ENCODE measurements at places on chromosomes 5 and 9.
A peak's percentile ranks its signal among the peaks of the same experiment; 100 is the strongest.

- DNase-seq = no peak
These were observed 118.8 kb downstream of the CDC42SE2 start for GRCh38 chr5:131382407-131383395.

- peak; percentile 59 for DNase-seq
These were observed 64.3 kb downstream of the ANGPTL2 start for GRCh38 chr9:127058011-127058644.

GRCh38 chr9:36609306-36609705, 36.6 kb downstream of the MELK start:
- no peak for DNase-seq

- DNase-seq = no peak
These were observed 195.5 kb upstream of the CLINT1 start for GRCh38 chr5:158054223-158055110.

- no peak for DNase-seq
These were observed 2.1 kb downstream of the NSG2 start for GRCh38 chr5:174047472-174048099.

- no peak for DNase-seq
These were observed 86.3 kb upstream of the RPS23 start for GRCh38 chr5:82364497-82364896.

- no peak for DNase-seq
These were observed 7.9 kb upstream of the FOXE1 start for GRCh38 chr9:97845130-97845529.

- DNase-seq = no peak
These were observed 44.6 kb downstream of the PNPLA7 start for GRCh38 chr9:137505421-137506140.

GRCh38 chr5:160030631-160031377, 21.9 kb downstream of the TTC1 start:
- DNase-seq = peak; percentile 38

GRCh38 chr5:137594717-137595116, 95.6 kb upstream of the SPOCK1 start:
- no peak for DNase-seq

DNA sequence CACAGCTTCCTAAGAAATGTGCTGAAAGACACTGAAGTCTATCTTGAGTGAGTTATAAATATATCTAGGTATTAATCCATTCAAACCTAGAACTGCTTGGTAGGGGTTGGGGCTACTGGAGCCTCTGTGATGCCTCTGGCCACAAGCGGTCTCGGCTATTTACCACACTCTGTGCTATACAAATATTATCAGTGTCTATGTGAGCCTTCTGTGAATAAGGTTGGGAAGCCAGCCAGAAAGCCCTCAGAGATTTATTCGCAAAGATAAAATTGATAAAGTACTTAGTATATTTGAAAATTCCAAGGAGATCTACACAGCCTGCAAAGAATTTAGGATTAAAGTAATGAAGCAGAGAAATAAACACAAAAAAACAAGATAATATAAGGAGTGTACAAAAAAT, 41.4 kb downstream of the LIFR start:
- no peak for DNase-seq

DNA sequence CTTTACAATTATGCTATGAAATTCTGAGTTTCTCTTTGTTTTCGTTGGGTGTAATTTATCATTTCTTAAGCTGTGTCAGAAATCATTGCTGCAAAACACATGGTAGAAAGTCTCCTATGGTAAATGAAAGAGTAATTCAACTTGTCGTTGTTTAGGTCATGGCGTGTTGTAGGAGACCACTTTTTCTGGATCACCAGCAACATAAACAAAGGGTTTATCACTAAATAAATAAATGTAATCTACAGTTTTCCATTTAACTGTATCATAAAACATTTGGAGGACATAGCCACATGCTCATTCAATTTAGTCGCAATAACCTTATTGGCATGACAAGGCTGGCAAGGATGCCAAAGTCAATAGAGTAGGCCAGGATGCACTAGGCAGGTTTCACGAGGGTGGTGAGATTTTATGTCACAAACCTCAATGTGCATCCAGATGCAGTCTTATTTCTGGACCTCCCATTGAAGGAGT, 154.4 kb upstream of the ERCC6L2 start:
- DNase-seq = no peak

- DNase-seq = no peak
These were observed 1526.0 kb downstream of the MAT2B start for GRCh38 chr5:165031371-165031770.
